H54 (cell line): ENCODE measurements at places on chromosomes 5 and 9.

DNA sequence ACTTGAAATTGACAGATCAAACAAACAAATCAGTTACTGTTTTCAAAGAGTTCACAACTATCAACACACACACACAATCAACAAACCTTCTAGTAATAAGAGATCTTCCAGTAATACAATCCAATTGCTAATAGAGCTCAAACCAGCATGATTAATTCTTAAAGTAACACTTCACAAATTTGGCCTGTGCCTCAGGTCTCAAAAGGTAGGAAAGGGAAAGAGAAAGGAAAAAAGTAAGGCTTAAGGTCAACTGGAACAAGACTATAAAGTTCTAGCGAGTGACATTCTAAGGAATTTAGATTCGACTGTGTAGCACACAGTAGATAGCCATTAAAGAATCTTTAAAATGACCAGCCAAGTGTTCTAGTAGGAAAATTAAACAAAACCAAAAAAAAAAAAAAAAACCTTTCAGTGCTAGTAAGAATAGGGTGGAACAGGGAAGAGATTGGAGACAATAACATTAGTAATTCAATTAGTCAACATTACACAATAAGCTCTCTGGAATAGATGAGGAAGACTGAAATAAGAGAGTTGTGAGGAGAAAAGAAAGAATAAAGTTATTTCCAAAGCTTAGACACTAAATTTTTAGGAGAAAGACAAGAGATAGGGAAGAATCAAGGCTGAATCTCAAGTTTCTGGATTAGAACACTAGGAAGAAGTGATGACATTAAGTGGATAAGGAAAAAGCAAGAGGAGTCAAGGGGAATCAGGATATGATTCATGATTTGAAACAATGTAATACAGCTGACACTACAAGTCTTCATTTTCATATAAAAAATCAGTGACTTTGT, 86.1 kb downstream of the FBXL17 start:
- DNase-seq, result no peak

DNA sequence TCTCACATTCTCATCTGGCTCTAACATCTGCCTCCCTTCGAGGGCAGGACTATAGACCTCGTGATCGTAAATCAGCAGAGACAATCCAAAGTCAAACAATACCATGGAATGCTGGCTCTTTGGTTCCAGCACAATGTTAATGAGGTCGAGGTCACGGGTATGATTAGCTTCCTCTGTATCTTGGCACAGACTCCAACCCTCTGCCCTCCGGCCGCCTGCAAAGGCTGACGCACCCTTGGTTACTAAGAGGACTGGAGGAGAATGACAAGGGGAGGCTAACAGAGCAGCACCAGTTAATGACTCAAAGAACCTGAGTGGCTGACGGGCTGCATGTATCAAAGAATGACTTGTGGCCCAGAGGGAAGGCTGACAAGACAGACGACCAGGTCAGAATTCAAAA, 10.1 kb downstream of the LHFPL2 start:
- peak; percentile 87 for DNase-seq

DNA sequence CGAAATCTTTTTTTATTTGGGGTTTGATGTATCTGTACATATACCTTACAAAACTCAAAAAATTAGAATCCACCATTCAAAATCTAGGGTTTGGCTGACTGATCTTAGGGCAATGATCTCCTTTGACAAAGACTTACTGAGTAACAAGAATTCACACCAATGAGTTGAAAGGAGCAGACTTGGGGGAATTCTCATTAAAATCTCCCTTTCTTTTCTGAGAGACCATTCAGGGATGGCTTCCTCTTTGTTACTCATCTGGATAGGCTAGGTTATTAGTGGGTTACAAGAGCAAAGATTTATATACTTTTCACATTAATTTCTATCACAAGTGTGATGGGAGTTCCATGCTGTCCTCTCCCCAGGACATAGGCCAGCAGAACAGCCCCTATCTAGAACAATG, 661.0 kb downstream of the KCTD16 start:
- no peak for DNase-seq

- DNase-seq, result no peak
These were observed 89.7 kb upstream of the PARP8 start for GRCh38 chr5:50576686-50577256.

DNA sequence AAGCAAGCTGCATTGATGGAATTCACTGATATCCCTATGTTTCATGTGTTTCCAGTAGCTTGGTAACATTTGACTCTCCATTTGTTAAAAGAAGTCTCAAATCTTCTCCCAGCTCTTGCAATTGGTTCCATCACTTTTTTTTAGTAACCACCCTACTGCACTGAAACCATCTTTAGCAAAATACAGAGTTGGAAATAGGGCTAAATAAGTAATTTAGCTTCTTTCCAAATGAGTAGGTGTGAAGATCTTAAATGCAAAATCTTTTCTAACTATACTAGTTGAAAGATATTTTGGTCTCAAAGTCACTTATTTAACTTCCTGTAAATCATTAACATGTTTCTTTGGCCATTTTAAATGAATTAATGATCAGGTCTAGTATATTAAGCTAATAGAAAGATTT, 138.1 kb downstream of the DIRAS2 start:
- no peak for DNase-seq

GRCh38 chr9:69386651-69387050, 61.6 kb downstream of the ENTREP1 start:
- no peak for DNase-seq

GRCh38 chr5:74538206-74538661, 102.3 kb downstream of the ENC1 start:
- no peak for DNase-seq

DNA sequence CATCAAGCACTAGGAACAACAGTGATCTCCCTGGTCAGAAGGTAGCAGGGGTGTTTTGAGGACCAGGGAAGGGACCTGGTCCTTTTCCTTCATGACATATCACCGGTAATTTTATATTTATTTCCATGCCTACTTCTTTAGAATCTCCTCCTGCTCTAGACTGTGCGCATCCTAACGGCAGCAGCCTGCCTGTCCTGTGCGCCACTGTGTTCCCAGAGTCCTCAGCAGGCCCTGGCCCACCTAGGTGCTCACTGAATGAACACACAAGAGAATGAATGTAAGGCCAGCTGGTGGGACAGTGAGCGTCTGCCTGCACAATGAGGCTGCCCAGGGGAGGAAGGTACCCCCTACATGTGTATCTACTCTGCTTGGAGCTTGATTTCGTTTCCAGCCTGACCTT, 51.5 kb downstream of the C5orf15 start:
- no peak for DNase-seq

GRCh38 chr5:28903643-28904042, 1865.3 kb upstream of the CDH9 start:
- no peak for DNase-seq

DNA sequence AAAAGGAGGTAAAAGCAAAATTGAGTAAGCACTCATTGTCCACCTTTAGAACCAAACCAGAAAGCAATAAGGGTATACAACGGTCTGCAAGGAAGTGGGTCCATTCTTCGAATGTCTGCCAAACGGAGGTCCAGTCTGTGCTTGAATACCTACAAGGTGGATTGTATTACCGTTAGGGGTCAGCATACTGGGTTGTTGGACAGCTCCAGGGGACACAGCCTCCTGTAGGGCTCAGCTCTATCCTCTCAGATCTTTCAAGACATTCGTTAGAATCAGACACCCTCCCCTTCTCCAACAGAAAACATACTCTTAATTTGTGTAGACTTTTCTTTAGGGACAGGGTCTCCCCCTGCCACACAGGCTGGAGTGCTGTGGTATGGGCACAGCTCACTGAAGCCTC, 5.5 kb downstream of the ASTN2 start:
- DNase-seq, result no peak

DNA sequence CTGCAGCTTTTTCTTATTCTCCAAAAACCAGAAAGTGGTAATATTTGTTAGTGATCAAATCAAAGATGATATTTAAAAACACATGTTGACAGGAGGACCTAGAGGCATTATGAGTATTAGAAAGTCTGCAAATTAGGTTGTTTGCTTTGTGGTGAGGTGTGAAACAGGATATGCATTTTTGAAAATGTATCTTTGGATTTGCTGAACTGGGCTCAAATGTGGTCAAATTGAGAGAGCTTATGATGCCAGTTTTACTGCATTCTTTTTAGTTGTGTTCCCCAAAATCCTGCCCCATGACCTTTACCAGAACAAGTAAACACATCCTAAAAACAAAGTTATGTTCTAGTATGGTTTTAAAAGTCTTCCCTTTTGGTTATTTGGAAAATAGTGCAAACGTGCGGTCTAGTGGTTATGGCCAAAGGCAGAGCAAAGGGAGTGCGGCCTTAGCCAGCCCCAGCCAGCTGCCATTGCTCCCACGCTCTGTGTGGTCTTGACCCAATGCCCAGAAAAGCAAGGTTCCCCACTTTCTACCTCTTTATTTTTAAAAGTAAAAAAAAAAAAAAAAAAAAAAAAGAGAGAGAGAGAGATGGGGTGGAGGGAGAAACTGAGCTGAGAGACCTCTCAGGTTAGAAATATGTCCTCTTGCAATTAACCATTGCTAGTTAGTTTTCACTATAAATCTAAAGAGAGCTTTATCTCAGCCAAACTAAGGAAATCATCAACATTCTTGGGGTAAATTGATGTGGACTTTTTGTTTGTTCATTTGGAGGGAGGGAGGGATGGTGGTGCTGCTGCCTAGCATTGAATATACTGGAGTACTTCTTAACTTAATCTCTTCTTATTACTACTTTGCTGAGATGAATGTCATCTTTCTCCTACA, 176.6 kb downstream of the ARHGAP26 start:
- no peak for DNase-seq

- no peak for DNase-seq
These were observed 132.0 kb upstream of the GRIA1 start for GRCh38 chr5:153358315-153358976.

DNA sequence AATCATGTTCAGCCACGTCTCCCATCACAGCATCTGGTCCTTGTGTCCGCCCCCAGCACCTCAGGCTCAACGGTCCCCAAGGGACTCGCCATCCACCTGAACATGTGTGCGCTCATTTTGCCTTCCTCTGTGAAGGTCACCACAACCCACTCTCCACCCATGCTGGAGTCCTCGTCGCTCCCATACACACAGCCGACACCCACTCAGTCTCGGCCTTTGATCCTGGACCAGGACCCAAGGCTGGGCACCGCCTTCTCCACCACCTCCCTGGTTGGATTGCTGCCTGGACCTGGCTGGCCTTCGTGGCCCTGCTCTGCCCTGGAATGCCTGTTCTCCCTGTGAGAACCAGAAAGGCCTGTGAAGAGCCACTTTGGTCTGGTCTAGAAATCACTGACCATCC, 60.3 kb downstream of the UBE2QL1 start:
- no peak for DNase-seq

DNA sequence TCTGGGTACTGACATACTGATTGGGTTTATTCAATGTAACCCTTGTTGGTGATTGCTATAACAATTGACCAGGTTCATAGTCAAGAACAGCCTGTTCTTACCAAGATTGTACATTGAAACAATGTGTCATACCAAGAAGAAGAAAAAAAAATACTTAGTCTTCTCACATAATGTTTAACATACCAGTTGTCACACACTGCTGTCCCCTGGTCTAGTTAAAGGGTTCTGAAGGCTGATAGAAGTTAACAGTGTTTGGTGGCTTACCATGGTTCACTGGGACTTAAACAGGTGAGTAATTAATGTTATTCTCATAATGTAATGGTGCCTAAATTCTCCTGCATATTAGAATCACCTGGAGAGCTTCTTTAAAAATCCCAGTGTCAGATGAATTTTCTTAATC, 18.5 kb upstream of the CDC42SE2 start:
- no peak for DNase-seq

DNA sequence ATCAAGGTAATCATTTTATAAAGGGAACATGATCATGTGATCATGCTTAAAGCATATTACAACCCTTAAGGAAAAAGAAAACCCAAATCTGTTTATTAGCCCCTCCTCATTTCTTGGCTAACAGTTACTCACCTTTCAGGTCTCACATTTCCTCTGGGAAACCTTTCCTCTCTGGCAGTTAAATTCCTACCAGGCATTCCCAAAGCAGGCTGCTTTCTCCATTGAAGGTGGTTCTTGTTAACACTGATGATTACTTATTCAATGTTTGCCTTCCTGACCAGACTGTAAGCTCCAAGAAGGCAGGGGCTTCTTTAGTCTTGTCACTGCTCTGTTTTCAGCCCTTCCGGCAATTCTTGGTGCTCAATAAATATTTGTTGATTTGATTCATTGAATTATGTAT, 59.9 kb downstream of the PLK2 start:
- DNase-seq, result no peak

DNA sequence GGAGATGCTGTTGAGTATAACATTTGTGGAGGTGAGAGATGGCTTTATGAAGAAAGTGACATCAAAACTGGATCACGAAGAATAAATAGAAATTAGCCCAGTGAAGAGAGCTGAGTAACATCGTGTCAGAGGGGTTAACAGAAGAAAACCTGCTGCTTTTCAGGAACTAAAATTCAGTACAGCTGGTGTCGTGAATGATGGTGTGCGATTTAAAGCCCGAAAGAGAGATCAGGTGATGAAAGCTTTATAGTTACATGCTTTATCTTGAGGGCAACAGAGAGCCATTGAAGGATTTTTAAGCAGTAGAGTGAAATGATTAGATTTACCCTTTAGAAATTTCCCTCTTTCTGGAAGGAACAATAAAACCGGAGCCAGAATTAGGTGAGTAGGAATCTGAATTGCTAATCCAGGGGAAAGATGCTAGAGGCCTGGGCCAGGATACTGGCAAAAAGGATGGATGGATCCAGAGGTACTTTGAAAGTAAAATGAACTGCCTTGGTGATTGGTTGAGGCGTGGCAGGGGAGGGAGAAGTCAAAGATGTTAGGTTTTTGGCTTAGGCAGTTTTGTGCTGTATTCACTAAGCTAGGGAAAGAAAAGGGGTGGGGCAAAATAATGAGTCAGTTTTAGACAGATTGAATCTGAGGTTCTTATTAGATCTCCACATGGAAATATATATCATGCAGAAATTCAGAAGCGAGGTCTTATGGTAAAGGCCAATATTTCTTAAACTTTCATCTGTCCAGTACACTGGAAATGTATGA, 3.4 kb downstream of the LRRC70 start:
- no peak for DNase-seq

- DNase-seq, result no peak
These were observed 42.3 kb upstream of the JMY start for GRCh38 chr5:79193643-79194042.

DNA sequence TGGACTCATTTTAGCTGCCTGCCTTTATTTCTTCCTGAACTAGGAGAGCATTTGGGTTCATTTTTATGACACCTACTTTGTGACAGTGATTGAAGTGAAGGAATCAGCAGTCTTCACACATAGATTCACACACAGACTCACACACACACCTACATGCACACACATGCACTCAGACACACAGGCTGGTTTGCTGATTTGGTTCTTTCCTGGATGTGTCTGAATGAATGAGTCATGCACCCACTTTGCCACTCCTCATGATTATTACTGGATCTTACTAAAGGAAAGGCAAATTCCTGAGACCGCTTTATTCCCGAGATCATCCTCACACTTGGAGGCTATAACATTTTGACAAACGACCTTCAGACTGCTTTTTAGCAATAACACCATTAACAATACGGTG, 529.5 kb downstream of the AGTPBP1 start:
- DNase-seq, result peak; percentile 16

- no peak for DNase-seq
These were observed 2.6 kb downstream of the CARD9 start for GRCh38 chr9:136370687-136371532.
